Stimulated activated CD4-positive, alpha-beta T cell treated with anti-CD3 and anti-CD28 coated beads, Interleukin-2, amount 100 ng/mL, for 24 hours (primary cell): ENCODE measurements at places on chromosomes 3 and 15.

DNA sequence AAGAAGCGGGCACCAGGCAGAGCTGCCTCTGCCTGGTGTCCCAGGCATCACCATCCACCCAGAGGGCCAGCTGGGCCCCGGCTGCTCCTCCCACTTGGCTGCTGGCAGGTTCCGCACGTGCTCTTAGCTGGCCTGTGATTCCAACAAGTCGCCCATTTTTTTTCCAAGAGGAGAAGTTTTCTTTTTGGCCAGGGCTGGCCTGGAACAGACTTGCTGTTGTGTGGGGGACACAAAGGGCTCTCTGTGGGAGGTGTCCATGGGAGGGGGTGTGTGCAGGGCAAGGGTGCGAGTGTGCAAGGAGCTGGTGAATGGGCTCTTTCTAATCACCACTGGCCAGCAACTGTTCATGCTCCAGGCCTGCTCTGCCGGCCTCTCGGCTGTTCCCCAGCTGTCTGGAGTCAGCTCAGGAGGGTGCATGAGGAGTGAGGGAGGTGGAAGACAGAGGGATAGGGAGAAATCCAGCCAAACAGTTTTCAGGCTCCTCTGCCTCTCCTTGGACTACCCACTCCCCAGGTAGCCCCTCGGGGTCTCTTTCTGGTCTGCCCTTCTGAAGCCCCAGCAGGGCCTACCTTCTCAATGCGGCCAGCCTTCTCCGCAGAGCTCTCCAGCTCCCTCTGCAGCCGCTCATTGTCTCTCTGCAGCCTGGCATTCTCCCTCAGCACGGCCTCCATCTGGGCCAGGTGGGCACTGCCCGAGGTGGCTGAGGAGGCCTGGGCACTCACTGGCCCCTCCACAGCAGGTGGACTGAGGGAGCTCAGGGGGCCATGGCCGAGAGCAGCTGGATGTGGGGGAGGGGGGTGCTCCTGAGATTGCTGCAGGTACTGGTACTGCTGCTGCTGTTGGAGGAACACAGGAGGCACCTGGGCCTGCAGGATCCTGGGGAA is 7.1 kb downstream of the AMOTL2 start:
- no peak for DNase-seq

- DNase-seq = peak; percentile 57
Measured at GRCh38 chr3:51024765-51025632, 350.3 kb downstream of the DOCK3 start.

- no peak for DNase-seq
Measured at GRCh38 chr3:150296966-150297365, 111.1 kb upstream of the TSC22D2 start.

DNA sequence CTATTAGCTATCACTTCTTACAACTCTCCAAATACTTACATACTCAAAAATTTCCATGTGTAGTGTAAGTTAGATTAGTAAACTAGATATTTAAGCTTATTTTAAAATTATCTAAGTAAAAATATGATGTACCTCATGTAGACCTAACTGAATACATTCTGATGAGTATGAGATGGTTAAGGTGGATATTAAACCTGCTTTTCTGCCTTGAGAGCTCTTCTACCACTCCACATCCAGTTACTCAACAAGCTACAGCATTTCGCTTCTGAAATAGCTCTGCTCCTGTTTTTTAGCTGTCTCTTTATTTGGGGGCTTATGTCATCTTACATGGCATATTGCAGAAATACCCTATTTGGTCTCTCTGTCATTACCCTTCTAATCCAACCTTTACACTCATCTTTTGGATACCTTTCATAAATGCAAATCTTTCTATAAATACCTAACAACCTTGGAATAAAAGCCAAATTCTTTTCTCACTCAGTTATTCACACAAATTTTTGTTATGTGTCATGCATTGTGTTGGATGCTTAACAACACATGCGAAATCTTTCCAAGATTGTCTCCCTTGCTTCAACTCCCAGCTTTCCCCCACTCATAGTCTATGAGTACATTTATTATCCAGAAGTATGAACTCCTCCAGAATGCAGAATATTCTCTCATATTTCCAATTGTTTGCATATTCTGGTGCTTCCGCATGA is 92.0 kb downstream of the ALCAM start:
- no peak for DNase-seq

- DNase-seq = no peak
Measured at GRCh38 chr15:68989541-68990230, 24.8 kb upstream of the NOX5 start.

DNA sequence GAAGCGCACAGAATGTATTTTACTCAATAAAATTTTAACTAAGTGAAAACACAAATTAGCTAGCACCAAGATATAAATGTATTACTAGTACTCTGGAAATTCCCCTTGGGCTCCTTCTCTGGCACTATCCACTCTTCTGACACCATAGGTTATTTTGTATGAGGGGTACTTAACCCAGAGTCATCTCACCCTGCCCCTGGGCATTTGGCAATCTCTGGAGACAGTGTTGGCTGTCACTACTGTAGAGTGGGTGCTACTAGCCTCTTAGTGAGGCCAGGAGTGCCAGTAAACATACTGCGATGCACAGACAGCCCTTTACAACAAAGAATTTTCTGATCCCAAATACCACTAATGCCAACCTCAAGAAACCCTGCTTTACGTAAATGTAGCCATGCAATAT is 246.3 kb upstream of the KBTBD8 start:
- DNase-seq = no peak

GRCh38 chr15:50876260-50876988 is 32.1 kb upstream of the AP4E1 start:
- no peak for DNase-seq

- DNase-seq = no peak
Measured at GRCh38 chr3:128194843-128195242, 41.6 kb downstream of the EEFSEC start.

DNA sequence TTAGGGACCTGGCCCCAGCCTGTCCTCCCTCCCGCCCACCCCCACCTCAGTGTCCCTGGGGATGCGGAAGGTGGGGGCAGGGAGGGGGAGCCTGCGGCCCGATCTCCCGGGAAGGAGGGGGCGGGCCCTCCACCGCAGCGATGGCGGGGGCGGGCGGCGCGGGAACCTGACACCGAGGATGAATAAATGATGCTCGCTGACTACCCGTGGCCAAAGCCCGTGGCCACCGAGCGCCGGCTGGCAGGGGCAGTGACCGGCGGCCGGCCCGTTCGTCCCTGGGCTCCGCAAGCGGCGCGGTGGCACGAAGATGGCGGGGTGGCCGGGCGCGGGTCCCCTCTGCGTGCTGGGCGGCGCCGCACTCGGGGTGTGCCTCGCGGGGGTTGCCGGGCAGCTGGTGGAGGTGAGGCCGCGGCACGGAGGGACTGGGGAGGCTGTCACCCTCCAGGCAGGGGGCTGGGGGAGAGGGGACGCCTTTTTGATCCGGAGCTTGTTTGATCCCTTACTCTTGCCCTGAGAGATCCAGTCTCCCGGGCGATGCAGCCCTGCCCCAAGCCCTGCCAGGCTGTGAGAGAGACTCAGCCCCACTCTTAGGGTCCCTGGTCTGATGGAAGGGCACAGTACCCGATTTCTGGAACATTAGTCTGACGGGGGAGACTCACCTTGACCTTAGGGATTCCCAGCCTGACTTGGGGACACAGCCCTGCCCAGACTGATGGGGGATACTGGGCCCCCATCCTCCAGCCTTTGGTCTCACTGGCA is at the start of gene TMIE:
TSS of gene TMIE (plus strand) at position 212 of the 759 bp plus-strand sequence. CDS start at position 308, 96 bp downstream.
- DNase-seq = peak; percentile 26

- DNase-seq = no peak
Measured at GRCh38 chr15:31313223-31313622, 13.4 kb upstream of the KLF13 start.

GRCh38 chr3:177672252-177672911 is 475.1 kb upstream of the TBL1XR1 start:
- no peak for DNase-seq

GRCh38 chr15:89826671-89827655 is 12.3 kb upstream of the ANPEP start:
- no peak for DNase-seq

- peak; percentile 83 for DNase-seq
Measured at GRCh38 chr15:74438721-74439316, 5.1 kb upstream of the SEMA7A start.

DNA sequence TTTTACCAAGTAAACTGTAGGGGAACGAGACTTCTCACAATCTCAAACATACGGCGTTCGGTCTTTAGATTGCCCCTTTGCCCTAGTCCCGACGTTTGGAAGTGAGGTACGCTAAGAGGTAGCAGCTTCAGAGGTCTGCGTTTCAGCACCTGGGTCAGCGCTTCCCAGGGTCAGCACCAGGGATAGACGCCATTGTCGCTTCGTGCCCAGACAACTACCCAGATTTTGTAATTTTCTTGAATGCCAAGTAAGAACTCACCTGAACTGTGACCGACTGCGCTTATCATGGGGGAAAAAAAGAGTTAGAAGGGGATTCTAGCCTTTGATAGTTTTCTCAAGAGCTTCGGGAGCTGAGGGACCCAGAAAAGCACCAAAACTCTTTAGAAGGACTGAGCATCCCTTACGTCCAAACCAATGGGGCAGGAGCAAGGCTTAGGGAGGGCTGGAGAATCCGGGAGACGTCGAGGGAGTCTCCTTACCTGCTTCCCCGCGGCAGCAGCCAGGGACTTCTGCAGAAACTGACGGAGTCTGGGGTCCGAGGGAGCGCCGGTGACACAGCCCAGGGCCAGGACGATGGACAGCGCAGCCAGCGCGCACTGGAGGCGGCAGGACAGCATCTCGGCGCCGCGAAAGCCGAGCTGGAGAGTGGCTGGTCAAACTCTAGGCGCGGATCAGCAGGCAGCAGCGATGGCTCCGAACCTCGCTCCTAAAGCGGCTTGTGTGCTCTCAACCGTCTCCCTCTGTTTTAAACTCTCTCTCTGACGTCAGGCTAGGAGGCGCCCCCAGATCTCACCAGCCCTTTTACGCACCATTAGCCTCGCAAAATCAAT is at the start of gene SST:
TSS of gene SST (minus strand) at position 720 of the 830 bp plus-strand sequence. CDS start at position 617, 103 bp downstream.
- no peak for DNase-seq

DNA sequence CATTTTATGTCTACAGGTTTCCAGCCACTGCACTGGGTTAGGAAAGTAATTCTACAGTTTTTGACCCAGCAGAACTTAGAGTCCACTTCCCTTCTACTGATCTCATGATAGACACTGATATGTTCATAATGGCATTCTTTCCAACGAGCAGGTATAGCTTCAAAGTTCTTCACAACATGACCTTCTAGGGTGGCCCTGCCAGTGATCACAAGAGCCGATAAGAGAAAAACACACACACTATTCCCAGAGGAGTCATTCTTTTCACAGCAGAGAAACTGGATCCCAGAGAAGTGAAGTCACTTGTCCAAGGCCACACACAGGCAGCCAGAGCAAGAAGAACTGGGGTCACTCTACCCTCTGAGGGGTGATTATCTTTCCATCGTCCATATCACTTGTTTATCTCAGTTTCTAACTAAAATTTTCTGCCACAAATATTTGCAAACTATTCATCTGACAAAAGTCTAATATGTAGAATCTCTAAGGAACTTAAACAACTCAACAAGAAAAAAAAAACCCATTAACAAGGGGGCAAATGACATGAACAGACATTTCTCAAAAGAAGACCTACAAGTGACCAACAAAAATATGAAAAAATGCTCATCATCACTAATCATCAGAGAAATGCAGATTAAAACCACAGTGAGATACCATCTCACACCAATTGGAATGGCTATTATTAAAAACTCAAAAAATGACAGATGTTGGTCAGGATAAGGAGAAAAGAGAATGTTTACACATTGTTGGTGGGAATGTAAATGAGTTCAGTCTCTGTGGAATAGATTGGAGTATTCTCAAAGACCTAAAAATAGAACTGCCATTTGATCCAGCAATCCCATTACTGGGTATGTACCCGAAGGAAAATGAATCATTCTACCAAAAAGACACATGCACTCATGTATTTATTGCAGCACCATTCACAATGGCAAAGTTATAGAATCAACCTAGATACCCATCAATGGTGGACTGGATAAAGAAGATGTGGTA is 31.5 kb downstream of the SPTSSB start:
- no peak for DNase-seq

- DNase-seq = no peak
Measured at GRCh38 chr3:28859897-28860296, 421.0 kb upstream of the RBMS3 start.

DNA sequence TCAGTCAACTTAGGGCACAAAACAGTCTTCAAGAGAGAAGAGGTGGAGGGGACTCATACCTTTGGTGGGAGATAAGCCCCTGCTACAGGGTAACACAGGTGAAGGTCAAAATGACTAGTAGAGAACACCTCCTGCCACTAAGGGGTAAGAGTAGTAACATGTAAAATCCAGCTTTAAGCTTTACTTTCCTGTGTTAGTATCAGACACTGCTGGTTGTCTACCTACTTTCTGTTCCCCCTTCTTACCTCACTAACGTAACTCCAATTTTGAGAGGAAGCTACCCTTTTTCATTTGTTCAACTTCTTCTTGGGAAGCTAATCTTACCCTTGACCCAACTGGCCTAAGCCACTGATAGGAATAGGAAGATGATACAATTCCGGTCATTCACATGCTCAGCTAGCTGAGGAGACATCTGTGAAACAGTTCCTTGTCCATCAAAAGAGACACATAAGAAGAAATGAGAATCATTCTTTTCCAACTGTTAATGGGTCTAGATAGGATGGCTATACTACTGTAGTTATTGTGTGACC is 826.8 kb upstream of the CFAP20DC start:
- no peak for DNase-seq

- DNase-seq = no peak
Measured at GRCh38 chr15:80861731-80862170, 82.6 kb downstream of the CEMIP start.

DNA sequence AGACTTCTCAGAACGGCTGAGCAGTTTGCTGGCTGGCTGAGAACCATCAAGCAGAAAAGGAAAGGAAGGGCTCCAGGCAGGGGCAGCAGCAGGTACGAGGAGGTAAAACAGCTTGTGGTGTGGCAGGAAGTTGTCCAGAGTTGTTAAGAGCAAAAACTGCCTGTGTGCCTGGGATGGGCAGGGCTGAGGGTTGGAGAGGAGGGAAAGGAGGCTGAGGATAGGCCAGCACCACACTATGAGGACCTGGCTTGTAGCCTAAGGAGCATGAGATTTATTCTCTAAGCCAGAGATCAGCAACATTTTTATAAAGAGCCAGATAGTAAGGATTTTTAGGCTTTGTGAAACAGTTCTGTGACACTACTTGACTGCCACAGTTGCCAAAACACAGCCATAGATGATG is 8.0 kb downstream of the IGSF10 start:
- DNase-seq = no peak

DNA sequence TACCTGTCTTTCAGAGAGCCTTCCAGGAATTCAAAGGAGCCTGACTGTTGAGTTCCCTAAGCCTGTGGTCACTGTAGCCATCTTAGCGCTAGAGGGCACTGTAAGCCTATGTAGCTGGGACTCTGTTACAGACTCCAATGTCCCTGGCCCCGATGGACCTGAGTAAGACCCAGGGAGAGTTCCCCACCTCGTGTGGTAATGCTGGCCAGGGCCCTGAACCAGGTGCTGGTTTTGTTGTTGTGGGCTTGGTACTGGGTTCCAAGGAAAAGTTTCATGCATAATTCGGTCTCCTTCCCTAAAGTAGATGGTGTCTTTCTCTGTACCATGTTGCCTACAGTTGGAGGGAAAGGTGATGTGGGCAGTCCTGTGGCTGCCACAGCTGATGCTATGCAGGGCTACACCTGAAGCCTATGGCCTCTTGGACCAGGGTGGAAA is 32.4 kb downstream of the CDAN1 start:
- peak; percentile 65 for DNase-seq
